ENCODE measurements at places on chromosomes 1 and 21.
A peak's percentile ranks its signal among the peaks of the same experiment; 100 is the strongest.

- DNase-seq: no peak
These were observed 6.7 kb upstream of the MYOM3 start for GRCh38 chr1:24118410-24119242.

GRCh38 chr21:34518301-34518700, 6.3 kb upstream of the KCNE1 start:
- DNase-seq: no peak

DNA sequence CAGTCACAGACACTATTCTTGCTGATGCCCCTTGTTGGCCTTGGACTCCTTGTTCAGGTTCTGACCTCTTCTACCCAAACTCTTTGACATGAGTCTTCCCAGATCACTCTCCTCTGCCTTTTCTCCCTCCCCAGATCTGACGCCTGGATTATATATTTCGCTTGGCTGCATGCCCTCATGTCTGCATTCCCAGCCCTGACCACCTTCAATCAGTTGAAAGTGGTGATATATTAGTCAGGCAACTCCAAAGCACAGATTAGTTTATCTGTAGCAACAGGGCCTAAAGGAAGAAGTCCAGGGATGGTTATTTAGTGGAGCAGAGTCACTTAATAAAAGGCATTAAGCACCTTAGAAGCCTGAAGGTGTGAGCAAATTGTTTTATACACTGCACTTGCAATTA, 110.0 kb upstream of the GUCA2B start:
- DNase-seq: no peak

- no peak for DNase-seq
These were observed 18.8 kb downstream of the RAP1GAP start for GRCh38 chr1:21650400-21650799.

DNA sequence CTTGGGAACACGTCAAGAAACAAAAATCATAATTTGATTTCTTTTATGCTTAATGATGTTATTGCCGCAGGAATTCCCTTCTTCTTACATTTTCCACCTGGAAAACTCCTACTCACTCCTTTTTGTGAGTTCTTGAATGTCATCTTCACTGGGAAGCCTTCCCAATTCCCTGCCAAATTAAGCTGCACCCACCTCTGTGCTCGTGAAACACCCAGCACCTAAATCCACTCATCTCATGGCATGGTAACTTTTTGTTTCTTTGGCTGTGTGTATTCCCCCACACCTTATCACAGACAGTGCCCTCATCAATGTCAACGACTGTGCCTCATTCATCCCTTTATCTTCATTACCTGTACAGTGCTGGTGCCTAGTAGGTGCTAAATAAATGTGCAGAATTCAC, 45.6 kb downstream of the ASTN1 start:
- DNase-seq: no peak

- no peak for DNase-seq
These were observed 48.5 kb downstream of the GNG4 start for GRCh38 chr1:235601104-235601503.

GRCh38 chr1:4723106-4723505, 68.7 kb downstream of the AJAP1 start:
- DNase-seq: no peak

GRCh38 chr1:215581896-215582295, 14.8 kb downstream of the KCTD3 start:
- DNase-seq: no peak

GRCh38 chr1:67308136-67308535, 463 bp downstream of the IL12RB2 start:
- no peak for DNase-seq

DNA sequence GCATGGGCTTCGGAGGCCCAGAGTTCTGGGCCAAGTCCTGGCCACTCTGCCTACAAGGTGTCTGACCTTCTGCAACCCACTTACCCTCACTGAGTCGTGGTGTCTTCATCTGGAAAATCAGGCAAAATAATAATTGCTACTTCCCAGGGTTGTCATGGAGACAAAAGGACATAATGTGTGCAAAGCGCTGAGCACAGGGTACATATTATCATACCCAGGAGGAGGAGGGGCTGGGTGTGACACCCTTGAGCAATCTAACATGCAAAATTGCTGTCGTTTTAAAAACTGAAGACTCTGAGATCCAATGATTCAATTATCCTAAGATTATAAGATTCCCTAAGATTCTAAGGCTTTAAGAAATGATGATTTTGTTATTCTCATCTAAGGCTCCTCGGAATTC, 459.5 kb downstream of the PTPRU start:
- DNase-seq: no peak

- DNase-seq: no peak
These were observed 59.2 kb downstream of the WARS2 start for GRCh38 chr1:119081267-119081666.

GRCh38 chr1:159882527-159882862, 17.5 kb downstream of the CFAP45 start:
- DNase-seq: no peak

DNA sequence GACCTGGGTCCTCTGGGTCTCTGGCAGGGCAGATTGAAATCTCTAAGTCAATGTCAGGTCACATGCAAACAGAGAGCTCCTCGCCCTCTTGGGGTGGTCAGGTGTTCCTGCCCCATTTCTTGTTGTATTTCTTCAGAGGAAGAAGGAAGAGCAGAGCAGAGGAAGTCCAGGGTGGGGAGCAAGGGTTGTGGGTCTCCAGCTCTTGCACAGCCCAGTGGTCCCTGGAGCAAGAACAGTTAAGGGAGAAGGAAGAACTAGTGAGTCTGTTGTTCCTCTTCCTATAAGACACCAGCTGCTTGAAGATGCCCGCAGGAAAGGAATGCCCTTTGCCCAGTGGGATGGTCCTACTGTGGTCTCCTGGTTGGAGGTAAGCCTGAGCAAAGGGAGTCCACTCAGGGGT, 26.3 kb downstream of the MYOG start:
- no peak for DNase-seq

DNA sequence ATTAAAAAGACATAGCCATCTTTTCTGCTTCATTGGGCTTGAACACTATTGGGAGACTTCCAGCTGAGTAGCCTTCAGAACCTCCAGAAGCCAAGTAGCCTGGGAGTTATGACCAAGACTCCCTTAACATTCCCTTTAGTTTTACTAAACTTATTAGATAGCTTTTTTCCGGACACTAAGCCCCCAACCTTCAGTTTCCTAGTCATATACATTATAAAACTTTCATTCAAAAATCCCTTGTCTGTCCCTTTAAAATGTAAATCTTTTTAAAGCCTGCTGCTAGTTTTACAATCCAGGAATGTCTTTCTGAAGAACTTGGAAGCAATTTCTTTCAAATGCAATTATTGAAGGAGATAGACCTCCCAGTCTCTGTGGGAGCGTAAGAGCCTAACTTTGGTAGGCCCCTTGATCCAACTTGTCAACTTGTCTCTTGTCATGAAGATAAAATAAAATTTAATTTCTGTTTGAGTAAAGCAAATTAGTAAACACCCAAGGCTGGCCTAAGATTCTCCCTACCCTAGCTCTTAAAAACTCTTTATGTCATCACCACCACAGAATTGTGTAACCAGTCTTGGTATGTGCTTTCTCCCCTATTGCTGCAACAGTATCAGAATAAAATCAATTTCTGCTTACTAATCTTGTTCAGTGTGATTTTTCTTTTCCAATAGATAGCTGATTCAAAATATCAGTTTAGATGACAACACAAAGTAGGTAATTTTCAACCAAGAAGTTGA, 796.2 kb downstream of the PLA2G4A start:
- DNase-seq: no peak

- DNase-seq: no peak
These were observed 182.1 kb upstream of the ADAMTS5 start for GRCh38 chr21:27149034-27149433.

DNA sequence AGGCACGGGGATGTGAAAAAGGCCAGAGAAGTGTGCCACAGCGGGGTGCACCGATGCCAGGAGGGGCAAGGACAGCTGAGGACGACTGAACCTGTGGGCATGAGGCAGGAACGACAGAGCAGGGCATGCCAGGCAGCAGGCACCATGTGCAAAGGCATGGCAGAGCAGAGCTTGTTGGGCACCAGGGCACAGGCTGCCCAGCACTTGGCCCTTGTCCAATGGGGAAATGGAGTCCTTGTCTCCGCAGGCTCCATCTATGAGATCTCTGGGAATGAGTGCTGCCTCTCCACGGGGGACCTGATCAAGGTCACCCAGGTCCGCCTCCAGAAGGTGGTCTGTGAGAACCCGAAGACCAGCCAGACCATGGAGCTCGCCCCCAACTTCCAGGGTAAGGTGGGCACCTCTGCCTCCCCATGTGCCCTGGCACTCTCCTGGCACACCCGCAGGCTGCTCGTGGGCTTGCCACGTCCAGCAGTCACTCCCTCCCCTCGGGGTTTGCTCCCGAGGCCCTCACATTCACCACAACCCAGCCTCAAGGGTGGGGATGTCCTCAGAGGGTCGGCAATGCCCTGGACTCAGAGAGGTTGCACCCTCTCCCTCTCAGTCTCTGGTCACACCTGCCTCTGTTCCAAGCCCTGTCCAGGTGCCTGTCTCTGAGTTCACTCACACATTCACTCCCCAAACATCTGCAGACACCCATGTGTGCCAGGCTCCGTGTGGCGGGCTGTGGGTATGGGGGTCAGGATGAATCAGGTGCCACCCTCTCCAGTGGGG, 4.2 kb downstream of the THEMIS2 start:
- DNase-seq: no peak

DNA sequence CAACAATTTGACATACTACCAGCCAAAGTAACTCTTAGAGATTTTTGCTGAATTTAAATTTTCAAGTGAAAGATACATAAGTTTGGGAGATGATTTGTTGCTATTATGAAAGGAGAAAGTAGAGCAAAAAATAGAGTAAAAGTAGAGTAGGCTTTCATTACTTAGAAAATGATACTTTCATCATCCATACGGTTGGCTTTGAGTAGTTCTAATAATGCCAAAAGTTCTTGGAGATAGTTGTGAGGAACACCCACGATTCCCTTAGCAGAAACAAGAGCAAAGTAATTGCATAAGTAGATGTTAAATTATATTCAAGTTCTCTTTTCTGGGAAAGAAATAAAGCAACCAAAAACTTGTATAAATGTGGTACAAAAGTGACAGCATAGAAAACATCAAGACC, 95.0 kb upstream of the VAV3 start:
- DNase-seq: no peak

GRCh38 chr1:23187637-23188036, 19.0 kb upstream of the LUZP1 start:
- DNase-seq: no peak

GRCh38 chr1:42168763-42169162, 4.2 kb upstream of the GUCA2A start:
- no peak for DNase-seq

DNA sequence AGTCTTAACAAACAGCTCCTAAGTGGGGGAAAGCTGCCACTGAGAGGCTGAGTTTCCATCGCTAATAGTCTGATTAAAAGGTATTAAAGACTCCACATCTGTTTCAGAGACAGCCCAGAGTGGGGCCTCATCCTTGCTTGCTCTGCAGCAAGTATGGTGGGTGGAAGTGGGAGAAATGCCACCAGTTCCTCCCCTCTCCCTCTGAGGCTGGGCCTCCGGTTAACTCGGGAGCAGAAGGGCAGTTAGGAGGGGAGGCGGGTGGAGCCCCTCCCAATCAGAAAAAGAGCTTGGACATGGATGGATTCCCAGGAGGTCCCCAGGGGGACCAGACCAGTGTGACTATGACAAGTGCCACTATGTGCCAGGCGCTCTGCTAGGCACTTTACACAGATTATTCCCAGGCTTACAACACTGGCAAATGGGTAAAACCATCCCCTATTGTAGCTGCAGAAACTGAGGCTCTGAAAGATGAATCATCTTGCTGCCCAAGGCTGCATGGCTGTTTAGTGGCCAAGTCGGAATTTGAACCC, 11.4 kb upstream of the ASCL5 start:
- no peak for DNase-seq

GRCh38 chr1:117499071-117499470, 106.8 kb upstream of the TENT5C start:
- DNase-seq: no peak

DNA sequence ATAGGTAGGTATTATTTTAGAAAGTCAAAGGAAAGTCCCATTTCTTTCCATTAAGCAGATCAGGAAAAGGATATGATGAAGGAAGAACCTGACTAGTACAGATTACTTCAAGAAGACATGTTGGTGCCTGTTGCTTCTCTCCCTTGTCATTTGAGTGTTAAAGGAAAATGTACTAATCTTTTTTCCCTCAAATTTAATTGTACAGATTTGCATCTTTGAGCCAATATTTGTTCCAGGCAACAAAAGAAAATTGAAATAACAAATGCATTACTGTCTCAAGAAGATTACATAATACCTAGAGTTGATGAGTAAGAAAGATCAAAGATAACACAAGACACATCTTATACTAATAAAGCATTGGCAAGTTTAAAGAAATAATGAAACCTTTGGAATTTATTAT, 566.9 kb upstream of the ZP4 start:
- DNase-seq: no peak

GRCh38 chr1:200890818-200891773, 3.6 kb upstream of the INAVA start:
- peak; percentile 32 for DNase-seq

GRCh38 chr1:12809933-12810332, 18.7 kb downstream of the PRAMEF1 start:
- no peak for DNase-seq

- no peak for DNase-seq
These were observed 138.9 kb downstream of the ACTL8 start for GRCh38 chr1:17893891-17894631.

DNA sequence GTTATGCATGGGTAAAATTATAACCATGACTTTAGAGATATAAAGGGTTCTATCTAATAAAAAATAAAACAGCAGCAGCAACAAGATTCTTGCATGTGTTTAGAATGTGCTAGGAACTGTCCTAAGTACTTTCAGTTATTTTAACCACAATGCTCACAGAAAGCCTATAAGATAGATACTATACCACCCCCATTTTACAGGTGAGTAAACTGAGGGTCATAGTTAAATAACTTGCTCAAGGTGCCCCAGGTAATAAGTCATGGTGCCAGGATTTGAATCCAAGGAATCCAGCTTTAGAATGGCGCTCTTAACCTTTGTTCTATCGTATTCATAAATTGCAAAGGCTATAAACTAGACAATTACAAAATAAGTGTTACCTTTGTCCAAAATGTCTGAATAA, 53.4 kb downstream of the FRRS1 start:
- no peak for DNase-seq

- DNase-seq: no peak
These were observed 43.3 kb downstream of the TP73 start for GRCh38 chr1:3695326-3696217.

DNA sequence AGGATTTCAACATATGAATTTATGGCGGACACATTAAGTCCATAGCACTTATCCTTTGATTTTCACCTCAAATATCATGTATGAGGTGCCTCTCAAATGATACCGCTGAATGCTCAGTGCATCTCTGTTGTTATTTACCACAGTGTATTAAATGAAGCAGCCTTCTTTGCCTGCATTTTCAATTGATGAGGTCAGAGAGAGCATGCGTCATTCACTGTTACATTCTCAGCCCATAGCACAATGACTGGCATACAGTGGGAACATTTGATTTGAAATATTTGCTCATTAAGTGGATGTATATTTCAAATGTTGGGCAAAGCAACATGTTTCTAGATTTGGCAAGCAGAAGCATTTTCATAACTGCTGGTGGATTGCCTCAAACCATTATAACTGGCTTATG, 45.7 kb downstream of the LRRC7 start:
- no peak for DNase-seq

- DNase-seq: peak; percentile 78
These were observed at the start of gene KCNC4 for GRCh38 chr1:110209715-110210603. Gene KCNC4, plus strand, starts transcription at chr1:110210314. Its CDS starts 1,186 bp downstream, at chr1:110211500.
